NCI-H446 treated with DMSO at 0.1 percent for 48 hours (cell line): ENCODE measurements at places on chromosomes 12 and 14.
A peak's percentile ranks its signal among the peaks of the same experiment; 100 is the strongest.

DNA sequence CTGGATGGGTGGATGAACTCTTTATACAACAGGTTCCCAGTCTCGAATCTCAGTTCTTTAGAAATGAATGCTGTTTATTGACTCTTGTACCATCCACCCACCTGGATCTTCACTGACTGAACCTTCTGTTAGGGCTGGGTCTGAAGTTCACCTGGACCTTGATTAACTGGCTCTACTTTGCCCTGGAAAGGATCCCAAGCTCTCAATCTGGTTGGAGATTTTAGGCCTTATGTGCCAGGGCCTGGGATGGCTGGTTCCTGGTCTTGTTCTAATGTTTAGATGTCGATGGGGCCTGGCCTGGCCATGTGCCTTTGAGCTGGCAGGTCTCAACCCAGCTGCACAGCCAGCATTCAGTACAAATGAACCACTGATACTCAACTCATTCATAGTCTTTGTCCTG lies 76.5 kb upstream of the MED13L start:
- DNase-seq: no peak

DNA sequence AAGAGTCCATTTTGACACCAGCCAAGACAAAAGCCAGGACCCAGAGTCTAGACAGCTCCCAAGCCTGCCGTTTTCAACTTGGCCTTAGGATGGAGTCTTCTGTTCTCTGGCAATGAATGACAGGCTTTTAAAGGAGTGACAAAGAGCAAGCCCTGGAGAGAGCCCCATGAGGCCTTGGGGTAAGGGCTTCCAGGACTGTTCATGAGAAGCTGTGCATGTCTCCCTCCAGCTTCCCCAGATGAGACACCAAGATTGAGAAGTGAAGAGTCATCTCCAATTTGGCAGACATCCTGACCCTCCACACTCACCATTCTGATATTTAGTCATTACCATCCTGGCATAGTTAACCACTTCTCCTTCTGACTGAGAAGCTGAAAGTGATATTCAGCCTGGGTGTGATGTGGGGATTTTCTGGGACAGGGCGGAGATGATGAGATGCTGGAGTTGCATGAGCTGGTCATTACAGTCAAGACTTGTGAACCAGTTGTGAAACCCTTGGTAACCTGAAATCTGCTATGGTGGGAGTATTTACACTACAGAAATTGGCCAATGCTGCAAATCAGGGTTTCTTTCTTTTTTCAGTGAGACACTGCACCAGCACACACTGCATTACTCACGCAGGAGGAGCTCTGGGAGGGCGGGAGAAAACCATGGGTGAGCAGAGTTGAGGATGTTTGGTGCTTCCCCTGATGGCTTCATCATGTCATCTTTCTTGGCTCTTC lies 77.8 kb downstream of the VCPKMT start:
- DNase-seq: peak; percentile 2

GRCh38 chr12:29534935-29535334 lies 37.4 kb upstream of the OVCH1 start:
- DNase-seq: no peak

DNA sequence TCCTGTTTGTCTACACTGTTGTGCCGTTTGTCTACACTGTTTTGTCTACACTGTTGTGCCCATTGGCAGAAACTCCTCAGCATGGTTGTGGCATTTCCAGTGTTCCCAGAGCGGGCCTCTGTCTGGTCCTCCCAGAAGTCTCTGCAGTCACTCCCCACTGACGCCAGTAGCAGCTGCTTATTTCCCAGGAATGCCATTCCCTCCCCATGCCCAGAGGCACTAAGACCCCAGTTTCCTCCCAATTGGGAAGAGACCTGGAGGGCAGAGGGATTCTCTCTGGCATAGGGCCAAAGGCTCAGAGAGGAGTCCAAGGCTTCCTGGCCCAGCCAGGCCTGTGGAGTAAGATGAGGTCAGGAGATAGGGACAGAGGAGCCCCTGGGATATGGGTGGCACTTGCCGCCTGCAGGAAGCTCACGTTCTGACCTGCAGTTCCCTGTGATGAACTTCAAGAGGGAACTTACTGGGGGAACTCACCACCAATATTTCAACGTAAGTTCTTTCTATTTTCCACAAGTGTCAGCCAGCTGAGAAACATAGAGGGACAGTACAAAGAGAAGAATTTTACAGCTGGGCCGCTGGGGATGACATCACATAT lies 69.1 kb downstream of the TNFAIP2 start:
- DNase-seq: no peak

DNA sequence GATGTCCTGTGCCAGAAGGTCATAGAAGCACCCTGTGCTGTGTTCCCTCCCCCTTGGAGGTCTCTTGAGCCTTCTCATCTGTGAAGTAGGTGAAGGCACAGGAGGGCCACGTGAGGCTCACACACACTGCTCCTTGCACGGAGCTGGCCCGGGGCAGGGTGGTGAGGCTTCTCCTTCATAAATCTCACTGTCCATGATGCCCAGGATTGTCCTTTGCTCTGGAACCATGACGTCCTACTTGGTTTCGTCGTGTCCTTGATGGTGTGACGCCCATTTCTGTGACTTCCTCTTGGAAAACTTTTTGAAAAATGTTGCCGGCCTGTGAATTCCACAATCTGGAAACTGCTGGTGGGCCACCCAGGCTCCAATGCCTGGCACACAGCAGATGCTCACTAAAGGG lies 34.4 kb downstream of the SH2B3 start:
- no peak for DNase-seq

DNA sequence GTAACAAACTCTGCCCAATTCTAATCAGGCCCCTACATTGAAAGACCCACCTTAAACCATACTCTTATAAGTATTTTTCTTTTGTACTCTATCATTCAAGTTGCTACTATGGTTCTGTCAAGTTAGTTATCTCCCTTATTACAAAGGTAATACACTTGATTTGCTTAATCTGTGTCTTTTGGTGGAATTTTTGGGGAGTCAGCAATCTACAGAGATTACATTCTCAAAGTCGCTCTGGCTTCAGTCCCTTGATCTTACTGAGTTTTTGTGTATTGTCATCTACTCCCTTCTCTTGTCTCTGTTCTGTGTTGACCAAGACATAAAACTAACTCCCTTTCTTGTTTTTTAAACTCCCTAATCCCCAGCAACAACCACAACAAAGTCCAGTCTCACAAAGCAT lies 353.1 kb downstream of the LRIG3 start:
- no peak for DNase-seq

DNA sequence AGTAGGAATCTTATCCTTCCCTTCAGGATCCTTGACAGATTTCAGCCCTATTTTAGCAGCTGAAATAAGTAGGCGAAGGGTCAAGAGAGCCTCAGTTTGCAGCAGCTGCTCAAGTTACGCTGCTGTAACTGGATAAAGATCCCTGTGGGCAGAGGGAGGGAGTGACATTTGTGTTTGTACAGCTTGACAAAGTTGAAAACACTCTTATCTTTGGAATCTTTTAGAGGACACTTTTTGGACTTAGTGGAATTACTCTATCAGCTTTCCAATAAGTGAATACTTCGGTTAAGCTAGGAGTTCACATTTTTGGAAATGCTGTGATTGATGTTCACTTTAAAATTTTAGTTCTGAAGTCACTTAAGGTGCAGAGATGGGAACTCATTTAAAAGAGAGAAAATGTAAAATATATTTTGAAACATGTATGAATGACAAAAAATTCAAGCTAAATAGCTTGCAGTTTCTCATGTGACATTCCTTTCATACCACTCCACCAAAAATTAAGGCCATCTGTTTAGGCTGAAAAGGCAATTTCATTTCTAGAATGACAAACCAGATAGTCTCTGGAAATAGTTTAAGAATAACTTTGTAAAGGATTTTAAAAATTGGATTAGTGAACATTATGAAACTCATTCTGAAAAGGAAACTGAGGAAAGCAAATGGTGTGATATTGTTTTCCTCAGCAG lies 55.2 kb downstream of the SLC38A4 start:
- DNase-seq: no peak

GRCh38 chr14:32594766-32595165 lies 265.7 kb downstream of the AKAP6 start:
- DNase-seq: no peak

GRCh38 chr12:26953447-26953846 lies 15.2 kb downstream of the FGFR1OP2 start:
- no peak for DNase-seq

DNA sequence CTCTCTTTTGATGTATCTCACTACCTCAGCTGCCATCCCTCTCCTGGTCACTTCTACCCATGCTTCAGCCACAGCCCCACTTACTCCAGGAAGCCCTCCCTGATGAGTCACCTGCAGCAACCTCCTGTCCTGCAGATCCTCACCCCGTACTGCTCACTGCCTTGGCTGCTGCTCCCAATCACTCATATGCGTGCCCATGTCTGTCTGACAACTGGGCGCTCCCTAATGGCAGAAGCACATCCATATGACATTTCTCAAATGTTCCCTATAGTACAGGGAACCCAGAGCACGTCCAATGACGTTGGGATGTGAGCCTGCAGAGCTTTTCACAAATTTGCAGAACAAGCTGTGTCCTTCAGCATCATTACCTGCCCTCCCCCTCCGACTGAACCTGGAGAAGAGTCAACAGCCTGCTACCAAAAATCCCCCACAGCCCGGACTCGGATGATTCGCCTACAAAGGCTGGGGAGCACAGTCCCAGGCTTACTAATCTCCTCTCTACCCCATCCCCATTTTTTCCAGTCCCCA lies 90.0 kb downstream of the SINHCAF start:
- no peak for DNase-seq

DNA sequence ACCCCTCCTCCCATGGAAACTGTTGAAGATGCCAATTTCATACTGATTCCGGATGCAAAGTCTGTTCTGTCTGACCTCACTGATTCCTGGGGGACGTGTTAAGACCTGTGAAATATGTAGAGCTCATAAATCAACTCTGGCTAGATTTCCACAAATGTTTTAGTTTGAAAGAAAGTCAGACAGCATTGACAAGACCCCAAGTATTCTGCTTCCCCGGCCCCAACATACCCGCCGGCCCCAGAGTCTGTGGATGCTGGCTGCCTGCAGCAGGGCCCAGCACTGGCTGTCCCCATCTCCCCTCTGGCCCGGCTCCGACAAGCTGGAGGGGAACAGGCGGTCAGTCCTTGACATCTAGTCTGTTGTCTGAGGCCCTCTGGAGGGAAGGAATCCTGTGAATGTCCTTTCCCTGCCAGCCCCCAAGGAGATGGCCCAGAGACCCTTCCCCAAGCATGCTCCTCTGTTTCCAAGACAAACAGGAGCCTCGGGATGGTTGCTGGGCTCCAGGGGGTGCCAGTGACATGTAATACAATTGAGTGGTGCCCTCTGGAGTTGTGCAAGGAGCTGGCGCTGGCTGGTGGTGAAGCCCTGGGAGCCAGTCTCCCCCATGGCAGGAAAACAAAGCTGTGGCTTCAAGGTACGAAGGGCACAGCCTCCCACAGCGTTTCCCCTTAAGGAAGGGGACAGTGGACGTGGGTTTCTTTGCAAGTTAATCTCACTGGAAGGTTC lies 22.3 kb downstream of the FBLN5 start:
- DNase-seq: no peak

DNA sequence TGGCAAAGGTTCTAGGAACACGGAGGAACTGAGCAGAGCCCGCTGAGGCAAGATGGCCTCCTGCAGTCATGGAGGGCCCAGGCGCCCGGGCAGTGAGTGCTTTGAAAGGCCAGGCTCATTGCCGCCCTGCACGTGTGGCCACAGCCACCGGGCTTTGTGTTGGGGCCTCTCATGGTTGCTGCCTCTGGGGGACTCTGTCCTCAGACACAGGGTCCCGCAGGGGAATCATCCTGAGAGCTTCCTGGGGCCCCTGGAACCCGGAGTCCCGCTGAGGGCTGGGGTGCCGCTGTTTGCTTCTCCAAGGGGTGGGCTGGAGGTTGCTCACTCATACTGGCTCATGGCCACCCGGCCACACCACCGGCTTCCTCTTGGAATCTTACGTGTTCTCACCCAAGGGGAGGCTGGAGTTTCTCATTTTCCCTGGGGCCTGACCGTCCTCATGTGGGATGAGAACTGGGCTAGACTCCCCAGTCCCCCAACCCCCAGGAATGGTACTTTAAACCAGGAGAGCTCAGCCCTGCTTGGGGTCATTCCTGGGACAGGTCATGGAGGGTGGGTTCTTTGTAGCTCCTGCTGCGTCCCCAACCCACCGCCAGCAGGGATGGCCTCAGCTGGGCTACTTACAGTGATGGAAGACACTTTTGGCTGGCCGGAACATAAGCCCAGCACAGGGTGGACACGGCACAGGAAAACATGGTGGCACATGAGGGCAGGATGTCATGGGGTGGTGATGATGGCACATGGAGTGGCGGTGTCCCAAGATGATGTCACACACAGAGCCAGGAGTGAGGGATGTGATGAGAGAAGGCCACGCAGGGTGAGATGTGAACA lies 21.1 kb upstream of the LRTM2 start:
- no peak for DNase-seq

DNA sequence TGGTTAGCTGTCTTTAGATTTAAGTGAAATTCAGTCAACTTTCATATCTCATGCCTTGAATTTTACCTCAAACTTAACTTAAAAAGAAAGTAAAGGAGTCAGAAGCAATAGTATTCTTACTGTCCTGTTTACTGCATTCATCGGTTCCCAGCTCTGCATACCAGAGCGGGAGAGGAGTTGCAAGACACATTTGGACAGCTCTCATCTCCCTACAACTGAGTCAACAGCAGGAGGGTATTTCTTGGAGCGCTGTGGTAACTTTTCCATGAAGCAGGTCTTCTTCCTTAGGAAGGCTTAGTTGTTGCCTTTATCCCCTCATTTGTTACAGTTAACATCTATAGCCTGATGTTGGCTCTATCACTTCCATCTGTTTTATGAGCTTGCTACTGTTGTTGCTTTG lies 65.1 kb downstream of the TRMT5 start:
- DNase-seq: no peak

GRCh38 chr12:92434607-92435025 lies 268.2 kb upstream of the PLEKHG7 start:
- DNase-seq: no peak

DNA sequence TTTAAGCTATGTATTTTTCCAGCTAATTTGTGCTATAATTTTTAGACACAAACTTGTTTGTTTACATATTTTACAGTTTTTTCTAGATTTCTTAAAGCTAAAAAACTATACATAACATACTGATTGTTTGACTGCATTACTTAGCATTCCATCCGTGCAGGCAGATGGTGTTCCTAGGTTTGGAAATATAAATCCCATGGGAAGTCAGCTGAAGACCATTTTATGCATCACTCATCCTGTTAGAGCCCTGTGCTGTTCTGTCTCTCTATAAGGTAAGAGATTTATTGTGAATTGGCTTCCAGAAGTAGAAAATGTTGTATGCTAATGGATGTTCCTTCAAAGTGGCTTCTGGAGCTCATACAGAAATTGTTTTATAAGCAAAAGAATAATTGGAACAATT lies 31.1 kb downstream of the RMST start:
- no peak for DNase-seq
